ENCODE measurements at places on chromosomes 1 and 21.

DNA sequence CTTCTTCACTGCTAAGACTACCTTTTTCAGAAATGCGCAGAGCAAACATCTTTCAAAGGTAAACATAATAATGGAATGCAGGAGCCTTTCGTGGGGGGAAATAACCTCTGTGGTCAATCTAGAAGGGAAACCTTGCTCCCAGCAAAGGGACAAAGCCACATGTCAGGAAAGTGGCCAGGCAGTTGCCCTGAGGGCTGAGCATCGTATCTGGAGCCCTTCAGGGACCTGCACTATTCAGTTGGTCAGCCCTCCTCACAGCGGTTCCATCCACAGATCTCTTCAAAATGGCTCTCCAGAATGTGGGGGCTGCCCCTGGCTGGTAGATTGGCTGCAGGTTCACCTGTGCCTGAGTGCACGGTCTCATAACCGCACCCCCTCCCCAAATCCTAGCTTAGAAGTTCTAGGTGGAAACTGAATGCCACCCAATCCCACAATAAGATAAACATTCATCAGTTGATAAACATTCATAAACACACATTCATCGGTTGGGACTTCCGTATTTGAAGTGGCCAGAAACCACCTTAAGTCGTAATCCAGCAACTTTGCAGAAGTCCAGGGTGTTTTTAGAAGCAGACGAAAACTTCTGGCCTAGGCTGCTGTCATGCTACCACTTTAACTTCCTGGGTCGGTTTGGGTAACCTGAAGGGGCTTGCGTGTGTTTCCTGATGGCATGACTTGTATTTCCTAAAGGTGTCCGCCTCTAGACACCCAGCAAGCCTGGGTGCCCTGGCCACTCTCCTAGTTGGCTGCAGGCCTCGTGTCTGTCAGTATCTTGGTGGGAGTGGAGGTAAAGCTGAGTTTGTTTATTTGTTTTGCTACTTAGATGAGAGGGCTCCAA lies 50.5 kb downstream of the RASSF5 start:
- DNase-seq: peak; percentile 63

GRCh38 chr1:218829097-218829496 lies 344.6 kb upstream of the LYPLAL1 start:
- DNase-seq: no peak

GRCh38 chr1:180181048-180181447 lies 26.4 kb downstream of the QSOX1 start:
- DNase-seq: no peak

DNA sequence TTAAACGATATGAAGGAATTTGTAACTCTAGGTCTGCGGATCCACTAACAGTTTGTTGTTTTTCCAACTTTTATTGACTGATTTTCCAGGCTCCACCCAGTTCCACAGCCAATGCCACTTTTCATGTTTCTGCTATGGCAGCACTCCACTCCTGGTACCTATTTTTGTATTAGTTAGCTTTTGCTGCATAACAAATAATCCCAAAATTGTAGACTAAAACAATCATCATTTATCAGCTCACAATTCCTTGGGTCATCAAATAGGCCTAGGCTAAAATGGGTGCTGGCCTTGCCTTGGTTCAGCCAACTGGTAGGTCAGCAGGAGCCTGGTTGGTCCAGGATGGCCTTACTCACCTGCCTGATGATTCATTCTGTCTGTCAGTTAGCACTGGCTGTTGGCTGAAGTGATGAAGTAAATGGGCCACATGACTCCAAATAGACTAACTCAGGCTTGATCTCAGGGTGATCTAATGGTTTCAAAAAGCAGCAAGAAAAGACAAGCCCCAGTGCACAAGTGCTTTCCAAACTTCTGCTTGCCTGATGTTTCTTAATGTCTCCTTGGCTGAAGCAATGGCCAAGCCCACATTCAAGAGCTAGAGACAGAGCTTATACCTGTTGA lies 3.2 kb upstream of the C8B start:
- DNase-seq: no peak

GRCh38 chr1:153260585-153261280 lies 1.2 kb downstream of the LORICRIN start:
- no peak for DNase-seq

GRCh38 chr1:74946388-74946787 lies 187.8 kb upstream of the LHX8 start:
- no peak for DNase-seq

- no peak for DNase-seq
Measured at GRCh38 chr1:31368611-31369107, 4.2 kb downstream of the FABP3 start.
